ENCODE measurements at places on chromosomes 11 and 22. TPM values are rescaled to one million over a fixed set of nuclear protein-coding genes. Genes with fewer than 3 reads are reported as not detected.

Gene PRSS23
- 1.6 TPM for total RNA-seq

Gene SMIM35
- not detected for total RNA-seq

- no peak for DNase-seq
- H3K4me1 ChIP-seq: peaks cover 2% of the 10 kb centered on the region
- H3K27me3 ChIP-seq: no peaks in the 10 kb centered on the region
These were observed 53.8 kb downstream of the ADM start for GRCh38 chr11:10358696-10359095.

DNA sequence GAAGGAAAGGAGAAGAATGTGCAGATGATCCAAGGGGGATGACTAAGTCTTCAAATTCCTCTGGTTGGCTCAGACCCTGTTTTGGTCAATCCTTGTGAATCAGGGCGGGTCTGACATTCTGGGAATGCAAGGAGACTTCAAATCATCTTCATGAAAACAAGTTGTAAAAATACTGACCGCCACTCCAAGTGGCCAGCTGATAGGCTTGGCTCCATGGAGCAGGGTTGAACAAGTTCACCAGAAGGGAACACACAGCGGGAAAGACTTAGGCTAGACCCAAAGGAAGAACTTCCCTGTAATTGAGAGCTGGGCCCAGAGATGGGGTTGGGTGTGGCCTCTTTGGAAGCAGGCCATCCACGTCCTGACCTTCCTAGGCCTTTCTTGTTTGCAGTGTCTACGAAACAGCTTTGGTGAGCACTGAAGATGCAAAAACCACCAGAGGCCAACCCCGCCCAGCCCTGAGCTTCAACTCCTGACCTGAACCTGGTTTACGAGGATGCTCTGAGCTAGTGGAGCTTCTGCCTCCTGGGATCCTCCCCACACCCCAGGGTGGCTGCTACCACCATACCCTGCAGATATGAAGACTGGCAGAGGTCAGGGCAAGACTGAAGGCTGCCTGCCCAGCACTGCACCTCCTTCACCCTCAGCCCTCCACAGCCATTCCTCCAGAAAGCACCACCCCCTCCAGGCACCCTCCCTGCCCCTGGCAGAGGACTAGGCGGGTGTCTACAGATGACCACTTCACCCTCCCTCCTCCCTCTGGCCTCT, 26.1 kb downstream of the GDPD5 start:
- no peak overlapping the region for H3K4me3 ChIP-seq
- no peaks in the 10 kb centered on the region for H3K27me3 ChIP-seq
- no peaks in the 10 kb centered on the region for H3K4me1 ChIP-seq
- DNase-seq: no peak
- H3K27ac ChIP-seq: no peak overlapping the region

Measured in endodermal cell (in vitro differentiated cells).